ENCODE measurements at places on chromosomes 5 and 9. TPM values are rescaled to one million over a fixed set of nuclear protein-coding genes. Genes with fewer than 3 reads are reported as not detected.

DNA sequence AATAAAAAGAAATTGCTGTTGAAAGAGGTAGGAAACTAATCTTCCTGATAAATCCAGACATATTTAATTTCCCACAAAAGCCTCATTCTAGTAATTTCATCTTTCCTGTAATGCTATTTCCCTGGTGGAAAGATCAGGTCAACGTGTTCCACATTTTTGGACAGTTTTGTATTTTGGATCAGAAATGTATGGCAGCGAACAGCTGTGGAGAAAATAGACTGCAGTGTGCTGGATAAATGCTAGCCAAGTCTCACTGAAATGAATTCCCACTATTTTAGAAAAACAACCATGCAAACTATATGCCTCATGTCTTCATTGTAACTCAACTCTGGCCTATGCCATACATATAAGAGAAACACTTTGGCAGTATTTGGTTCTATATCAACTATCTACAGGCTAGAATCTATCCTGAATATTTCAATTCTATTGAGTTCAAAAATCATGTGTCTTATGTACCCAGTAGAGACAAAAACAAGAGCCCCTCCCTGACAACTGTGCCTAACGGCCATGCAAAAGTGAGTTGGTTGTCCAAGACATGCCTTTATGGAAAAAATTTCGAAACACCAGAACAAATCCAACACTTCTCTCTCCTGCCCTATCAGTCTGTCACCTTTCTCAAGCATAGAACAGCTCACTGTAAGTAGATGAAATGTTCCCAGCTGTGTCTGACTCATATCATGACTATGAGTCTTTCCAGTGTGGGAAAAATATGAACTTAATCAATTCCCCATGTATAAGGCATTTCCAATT is 191.3 kb upstream of the NREP start:
- no peak for DNase-seq

NFIB gene
- 1.0 TPM for total RNA-seq

DNA sequence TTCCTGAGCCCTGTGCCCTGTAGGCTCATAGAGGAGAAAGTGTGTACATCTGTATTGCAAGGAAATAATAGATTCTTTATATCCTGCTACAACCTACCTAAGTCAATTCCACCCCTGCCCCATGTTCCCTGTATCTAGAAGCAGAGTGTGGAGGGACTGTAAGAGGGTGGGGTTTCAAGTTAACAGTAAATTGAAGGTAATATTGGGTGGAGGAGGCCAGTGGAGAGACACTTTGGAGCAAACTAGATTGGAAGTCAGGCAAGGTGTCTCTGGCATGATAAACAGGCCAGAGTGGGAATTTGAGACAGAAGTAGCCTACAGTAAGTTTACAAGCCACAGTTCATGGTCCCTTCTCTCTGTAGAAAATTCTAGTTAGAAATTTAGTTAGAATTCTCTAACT is 2.3 kb upstream of the HEMGN start:
- DNase-seq: no peak

- DNase-seq: no peak
Measured at GRCh38 chr9:128894764-128895163, 12.8 kb downstream of the LRRC8A start.

GRCh38 chr9:120937596-120937995 is 11.0 kb upstream of the TRAF1 start:
- no peak for DNase-seq

DNA sequence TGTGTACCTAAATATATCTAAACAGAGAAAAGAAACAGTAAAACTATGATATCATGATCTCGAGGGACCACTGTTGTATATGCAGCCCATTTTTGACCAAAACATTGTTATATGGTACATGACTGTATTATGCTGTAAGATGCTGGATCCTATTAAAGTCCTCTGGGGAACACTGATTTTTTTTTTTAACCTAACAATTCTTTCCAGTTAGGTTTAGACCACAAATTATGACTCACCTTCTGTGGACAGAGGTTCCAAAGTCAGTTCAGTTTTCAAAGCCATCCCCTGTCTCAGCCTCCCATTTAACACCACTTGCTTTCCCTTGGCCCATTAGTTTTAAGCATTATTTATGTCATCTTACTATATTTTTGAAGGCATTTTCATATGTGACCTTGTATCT is 27.1 kb downstream of the TRMO start:
- DNase-seq: no peak

Measured in Karpas-422 (cell line).